EH (cell line): ENCODE measurements at places on chromosomes 7 and 10.
A peak's percentile ranks its signal among the peaks of the same experiment; 100 is the strongest.

DNA sequence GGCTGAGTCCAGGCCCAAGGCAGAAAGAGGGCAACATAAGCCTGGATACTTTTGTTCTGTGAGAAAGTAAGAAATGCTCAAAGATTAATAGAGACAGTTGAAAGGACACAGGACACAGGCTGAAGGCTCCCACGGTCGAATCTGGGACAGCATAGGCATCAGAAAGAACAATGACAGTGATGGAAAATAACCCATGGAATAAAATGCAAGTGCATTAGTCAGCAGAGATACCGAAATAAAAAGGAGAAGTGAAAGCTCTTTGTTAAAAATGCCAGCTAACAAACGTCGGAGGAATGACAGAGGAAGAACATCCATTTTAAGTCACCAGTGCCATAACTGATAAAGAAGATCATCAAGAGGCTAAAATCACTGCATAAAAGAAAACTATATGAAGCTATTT lies 19.6 kb upstream of the AGAP5 start:
- no peak for DNase-seq

- DNase-seq, result peak; percentile 9
Observed at GRCh38 chr10:126058507-126058906, 162.1 kb downstream of the FANK1 start.

DNA sequence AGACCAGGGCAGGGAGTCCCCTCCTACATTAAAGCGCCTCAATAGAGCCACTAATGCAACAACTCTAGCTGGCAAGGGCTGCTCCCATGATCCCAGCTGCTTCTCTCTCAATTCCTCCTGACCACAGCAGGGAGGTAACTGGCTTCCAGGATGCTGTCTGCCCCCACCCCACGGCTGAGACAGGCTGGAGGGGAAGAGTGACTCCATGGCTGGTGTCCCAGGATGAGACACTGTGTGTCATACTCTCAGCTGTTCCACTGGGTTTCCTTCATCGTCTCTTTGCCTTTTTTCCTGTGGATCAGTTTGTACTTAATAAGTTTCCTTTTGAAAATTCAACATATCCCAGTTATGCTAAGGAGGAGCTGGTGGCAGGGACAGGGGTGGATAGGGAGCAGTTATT lies 27.7 kb upstream of the MYH16 start:
- DNase-seq, result peak; percentile 67

GRCh38 chr7:42745357-42746059 lies 166.4 kb downstream of the C7orf25 start:
- DNase-seq, result peak; percentile 16

GRCh38 chr7:16918288-16918895 lies 36.6 kb upstream of the AGR3 start:
- DNase-seq, result peak; percentile 54

DNA sequence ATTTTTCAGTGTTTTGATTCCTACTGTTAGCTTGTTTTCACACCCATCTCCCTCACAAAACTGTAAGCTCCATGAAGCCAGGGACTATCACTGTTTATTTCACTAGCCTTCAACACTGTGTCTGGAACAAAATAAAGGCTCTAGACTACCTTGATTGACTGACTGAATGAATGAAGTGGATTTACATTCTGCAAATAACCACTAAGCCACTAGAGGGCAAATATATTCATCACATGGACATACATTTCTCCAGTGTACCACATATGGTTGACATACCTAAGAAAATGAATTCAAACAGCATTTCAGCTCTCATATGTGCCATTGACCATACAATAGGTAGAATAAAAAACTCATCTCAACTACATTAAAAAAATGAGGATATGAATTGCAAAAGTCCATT lies 185.9 kb downstream of the RAB11FIP2 start:
- DNase-seq, result peak; percentile 9
